ENCODE measurements at places on chromosomes 1 and 21.

DNA sequence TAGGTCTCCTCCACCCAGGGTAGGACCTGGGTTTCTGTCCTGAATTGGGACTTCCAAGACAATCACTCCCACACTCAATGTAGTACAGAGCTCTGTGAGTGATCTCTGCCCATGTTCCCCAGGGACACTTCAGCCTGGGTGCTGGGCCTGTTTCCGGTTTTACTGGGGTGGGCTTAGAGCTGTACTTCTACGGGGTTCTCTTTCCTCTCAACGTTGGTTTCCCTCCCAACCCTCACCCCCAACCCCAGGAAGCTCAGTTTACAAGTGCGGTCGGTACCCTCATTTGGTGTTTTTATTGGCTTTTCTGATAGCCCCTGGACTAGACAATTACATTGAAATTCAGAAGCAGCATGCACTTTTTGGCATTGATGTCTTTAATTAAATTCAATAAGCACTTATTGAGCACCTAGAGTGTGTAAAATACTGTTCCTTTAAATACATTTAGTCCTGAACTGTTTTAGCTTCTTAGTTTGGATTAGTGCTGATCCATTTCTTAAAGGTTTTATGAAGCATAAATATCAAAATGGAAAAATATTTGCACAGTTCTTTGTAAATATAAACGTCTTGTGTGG lies 542 bp upstream of the XPR1 start:
- no peak for DNase-seq

GRCh38 chr1:151819976-151820623 lies 11.5 kb downstream of the RORC start:
- peak; percentile 57 for DNase-seq

DNA sequence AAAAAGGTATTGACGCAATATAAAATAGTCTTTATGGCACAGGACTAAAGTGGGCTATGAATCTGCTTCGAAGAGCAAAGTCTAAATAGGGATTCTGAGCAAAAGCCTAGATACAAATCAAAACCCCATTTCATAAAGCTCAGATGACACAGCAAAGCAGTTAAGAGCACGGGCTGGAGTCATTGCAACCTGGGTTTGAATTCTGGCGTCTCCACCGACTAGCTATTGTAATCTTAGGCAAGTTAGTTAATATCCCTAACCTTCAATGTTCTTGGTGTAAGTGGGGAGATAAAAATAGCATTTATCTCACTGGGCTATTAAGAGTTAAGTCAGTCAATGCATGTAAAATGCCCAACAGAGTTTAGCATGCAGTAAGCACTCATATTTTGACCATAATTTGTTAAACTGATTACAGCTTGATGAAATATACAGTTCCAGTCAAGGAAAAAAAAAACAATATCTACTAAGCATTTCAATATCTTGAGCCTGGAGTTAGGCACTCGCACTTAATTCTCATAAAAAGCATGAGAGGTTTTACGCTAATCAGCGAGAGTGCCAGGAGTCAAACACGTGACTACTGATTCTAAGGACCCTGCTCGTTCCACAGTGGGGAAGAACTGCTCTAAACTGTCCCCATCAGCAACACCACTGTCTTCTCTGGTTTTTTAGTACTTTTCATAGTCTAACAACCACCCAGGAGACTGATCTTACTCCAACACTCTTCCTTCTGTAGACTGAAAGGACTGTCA lies 75.5 kb downstream of the JAK1 start:
- no peak for DNase-seq

- DNase-seq, result peak; percentile 50
These were observed 40.4 kb upstream of the GOLT1A start for GRCh38 chr1:204254031-204254661.

DNA sequence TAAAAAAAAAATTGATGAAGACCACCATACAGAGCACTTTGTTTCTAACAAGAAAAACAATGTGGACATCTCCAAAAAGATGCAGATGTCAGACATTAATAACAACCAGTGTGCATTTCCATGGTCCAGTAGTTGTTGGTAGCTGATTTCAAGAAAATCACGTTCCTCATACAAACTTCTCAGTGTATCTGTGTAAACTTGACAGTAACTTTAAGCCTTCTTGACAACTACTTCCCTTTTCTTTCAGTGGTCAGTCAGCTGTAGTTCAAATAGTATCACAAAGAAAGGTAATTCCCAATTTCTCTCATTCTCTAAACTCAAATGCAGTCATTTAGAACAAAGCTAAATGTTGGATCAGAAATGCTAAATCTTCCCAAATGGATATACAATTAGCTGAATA lies 879.9 kb downstream of the AMY1C start:
- no peak for DNase-seq

DNA sequence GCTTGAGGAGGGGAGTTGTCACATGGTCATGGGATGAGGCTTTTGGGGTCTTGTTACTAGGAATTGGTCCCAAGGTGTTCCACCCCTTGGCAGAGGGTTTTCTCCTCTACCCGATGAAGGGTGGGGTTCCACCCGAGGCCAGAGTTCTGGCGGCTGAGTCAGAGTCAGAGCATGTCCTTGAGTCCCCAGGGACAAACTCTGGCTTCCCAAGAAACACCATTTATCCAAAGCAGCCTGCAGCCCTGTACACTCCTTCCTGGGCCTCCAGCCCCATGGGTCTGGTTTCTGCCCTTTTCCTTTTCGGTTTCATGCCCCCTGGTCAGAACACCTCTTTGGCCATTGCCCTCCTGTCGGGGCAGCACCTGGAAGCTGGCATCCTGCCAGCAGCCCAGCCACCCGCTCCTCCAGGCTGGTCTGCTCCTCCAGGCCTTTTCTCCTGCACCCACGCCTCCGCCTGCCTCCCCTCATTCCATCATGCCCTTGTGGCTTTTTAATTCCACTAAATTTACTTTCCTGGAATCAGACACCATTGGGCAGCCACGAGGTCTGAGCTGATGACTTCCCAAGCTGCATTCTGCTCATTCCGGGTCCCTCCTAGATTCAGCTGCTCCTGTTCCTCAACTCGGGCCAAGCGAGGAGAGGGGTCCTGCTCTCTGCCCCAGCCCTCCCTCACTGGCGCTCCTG lies 301.7 kb upstream of the VAMP3 start:
- DNase-seq, result peak; percentile 27

GRCh38 chr21:14982336-14982735 lies 82.5 kb downstream of the NRIP1 start:
- DNase-seq, result no peak

GRCh38 chr1:231028682-231029081 lies 11.4 kb downstream of the FAM89A start:
- no peak for DNase-seq

DNA sequence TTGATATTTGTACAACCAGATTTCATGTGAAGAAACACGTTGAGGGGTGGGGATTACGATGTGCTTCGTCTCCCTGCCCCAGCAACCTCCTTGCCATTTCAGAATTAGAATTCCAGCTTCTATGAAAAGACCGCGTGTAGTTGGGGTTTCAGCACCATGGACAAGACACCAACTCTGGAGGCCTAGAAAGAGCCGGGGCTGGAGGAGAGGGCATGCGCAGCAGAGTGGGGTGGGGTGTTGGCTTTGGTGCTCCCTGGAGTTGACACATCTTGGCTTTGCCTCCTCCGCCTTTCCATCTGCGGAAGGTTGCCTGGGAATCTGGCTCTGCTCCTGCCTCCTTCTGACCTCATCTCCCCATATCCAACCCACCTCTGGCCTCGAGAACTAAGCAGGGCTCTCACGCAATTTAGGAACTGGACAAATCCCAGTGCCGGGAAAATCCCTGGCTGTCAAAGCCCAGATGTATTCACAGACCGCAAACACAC lies 11.8 kb downstream of the HTR6 start:
- DNase-seq, result peak; percentile 70

- DNase-seq, result no peak
These were observed 108.6 kb downstream of the CASZ1 start for GRCh38 chr1:10687782-10688408.

DNA sequence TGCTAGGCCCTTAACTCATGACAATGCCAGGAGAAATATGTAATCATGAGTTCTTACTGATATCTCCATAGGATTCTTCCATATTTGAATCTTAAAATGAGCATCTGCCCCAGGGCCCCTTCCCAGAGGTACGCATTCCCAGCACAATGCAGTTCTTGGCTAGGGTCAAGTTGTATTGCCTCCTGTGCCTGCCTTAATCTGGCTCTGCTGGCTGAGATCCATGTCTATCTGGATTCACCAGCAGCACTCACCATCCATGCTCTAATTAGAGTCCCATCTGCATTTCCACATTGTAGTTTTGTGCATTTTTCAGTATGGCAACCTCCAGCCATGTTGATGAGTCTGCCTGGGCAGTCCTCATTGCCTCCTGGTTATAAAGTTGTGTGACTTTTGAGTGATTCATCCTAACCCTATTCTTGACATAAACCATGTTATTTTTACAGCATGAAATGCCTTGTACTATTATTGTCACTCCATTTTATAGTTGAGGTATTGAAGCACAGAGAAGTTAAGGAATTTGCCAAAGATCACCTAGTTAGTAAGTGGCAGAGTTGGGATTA lies 55.9 kb downstream of the CAMSAP2 start:
- no peak for DNase-seq

GRCh38 chr1:171158096-171158495 lies 27.0 kb upstream of the FMO2 start:
- DNase-seq, result no peak

- DNase-seq, result peak; percentile 99
These were observed 22.5 kb downstream of the CHD5 start for GRCh38 chr1:6157528-6158174.

DNA sequence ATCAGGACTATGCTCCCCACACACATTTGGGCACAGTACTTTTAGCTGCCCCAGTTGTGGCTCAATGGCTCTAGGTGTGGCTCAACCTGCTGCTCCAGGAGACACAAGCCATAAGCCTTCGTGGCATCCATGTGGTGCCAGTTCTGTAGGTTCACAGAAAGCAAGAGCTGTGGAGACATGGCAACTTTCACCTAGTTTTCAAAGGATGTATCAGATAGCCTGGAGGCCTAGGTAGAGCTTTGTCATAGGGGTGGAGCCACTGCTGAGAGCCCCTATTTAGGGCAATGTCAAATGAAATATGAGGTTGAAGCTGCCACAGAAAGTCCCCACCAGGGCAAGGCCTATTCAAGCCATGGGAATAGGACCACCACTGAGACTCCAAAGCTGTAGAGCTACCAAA lies 210.5 kb downstream of the LMO4 start:
- no peak for DNase-seq

DNA sequence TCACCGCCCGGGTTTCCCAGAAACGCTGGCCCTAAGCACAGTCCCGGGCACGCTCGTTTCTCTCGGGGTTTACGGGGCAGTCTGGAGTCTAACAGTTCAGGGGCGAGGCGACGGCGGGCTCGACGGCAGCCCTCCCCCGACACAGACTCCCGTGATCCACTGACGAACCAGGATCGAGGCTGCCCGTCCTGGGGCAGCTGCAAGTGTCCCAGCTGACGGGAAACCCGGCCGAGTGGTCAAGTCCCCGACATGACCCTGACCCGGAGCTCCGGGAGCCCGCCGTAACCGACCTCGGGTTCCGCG lies 494 bp downstream of the UBE2J2 start:
- no peak for DNase-seq

GRCh38 chr1:42797979-42798378 lies 13.2 kb downstream of the TMEM269 start:
- DNase-seq, result no peak

- DNase-seq, result no peak
These were observed 65.7 kb upstream of the RAVER2 start for GRCh38 chr1:64679177-64679576.

GRCh38 chr1:153366261-153366660 lies 8.6 kb downstream of the S100A9 start:
- DNase-seq, result no peak

DNA sequence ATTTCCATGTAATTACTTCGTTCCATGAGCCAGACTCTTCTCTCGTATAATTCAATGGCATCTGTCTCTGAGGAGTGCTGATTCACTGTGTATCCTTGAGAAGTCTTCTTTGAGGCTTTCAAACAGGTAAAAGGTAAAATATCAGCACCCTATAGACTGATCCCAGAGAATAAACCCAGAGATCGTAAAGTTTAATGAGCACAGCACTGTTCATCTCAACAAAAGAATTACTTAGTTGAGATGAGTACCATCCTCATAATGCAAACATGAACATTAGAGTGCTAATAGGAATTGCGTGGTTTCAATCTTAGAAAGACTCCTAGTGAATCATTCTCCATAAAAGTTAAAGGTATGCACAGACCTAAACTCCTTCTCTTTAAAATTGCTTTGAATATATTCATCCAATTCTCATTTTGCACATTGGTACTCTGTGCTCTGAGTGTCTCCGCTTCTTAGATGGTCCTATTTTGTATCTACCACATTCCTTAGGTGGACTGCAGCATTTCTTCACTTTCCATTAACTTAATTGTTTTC lies 97.2 kb downstream of the TBX15 start:
- no peak for DNase-seq

GRCh38 chr1:230423261-230423660 lies 2.9 kb downstream of the PGBD5 start:
- DNase-seq, result no peak

DNA sequence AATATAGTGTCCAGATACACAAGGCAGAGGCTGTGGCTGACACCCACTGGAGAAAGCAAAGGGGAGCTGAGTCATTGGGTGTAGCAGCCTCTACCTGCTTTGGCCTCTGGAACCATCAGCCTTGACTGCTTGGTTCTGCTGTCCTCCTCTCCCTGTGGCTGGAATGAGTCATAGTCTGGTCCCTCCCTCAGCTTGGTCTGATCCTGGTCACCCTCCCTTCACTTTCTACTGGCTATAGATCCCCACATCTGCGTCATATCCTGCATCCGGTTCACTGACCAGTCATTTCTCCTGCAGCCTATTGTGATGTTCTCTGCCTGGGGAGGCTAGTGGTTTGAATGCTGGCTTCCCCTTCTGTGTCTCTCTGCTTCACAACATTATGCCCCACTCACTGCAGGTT lies 372.8 kb upstream of the DAB1 start:
- DNase-seq, result peak; percentile 38

DNA sequence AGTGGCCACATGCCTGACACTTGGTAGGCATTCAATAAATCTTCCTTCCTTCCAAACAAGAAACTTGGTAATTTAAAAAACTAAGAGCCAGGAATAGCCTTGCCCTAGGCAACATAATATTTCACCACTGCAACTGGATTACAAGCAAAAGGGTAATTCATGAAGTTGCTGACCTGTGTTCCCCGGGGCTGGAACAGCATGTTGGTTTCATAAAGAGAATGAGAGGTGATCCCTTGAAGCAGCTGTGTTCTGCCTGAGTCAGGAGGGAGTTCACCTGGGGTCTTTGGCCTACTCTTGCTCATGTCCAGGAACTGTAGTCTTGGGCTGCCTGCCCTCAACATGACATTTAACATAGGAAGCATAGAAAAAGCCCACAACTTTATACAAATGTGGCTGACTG lies 329.0 kb upstream of the DAB1 start:
- DNase-seq, result no peak

- no peak for DNase-seq
These were observed 73.7 kb downstream of the KCNN3 start for GRCh38 chr1:154796303-154796892.

GRCh38 chr1:212207822-212208520 lies 77.2 kb upstream of the PPP2R5A start:
- DNase-seq, result no peak

All from RWPE1 (cell line).